ENCODE measurements at places on chromosomes 13 and 19.

DNA sequence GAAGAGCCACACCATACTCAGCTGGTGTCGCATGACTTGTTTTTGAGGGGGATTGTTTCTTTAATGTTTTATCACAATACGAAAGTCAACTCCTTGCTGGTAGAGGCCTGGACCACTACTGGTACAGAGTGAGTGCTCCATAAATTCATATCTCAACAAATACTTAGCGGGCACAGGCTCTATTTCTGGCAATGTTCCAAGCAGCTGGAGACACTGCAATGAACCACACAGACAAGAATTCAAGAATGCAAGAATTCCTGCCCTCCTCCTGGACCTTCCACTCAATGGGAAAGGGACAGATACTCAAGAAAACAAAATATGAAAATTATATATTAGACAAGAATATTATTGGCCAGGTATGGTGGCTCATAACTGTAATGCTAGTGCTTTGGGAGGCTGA is 5.1 kb upstream of the FXYD5 start:
- no peak for DNase-seq

- DNase-seq: no peak
Observed at GRCh38 chr19:17721821-17722220, 2.5 kb downstream of the MAP1S start.

DNA sequence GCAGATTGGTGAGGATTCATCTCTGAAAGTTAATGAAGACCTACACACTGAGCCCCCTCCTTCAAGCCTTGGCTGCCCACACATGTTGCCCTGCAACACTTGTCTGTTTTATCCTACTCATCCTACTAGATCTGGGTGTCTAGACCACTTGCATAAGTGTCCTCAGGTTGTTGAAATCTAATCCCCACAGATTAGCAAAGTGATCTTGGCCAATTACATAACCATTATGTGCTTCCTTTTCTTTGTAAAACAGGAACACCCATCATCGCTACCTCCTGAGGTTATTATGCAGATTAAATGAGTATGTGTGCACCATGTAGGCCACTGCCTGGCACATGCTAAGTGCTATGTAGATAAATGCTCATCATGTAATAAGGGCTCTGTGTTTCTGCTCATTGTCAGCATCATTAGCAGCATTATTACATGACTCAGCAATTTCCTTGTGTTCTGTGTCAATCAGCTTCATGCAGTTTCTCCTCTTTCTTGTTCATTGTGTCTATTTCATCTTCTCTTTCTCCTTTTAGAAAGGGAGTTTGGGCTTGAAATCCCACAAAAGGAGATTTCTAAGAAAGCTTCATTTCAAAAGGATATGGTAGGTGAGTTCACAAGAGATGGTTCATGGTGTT is 15.1 kb downstream of the ZNF175 start:
- DNase-seq: no peak

DNA sequence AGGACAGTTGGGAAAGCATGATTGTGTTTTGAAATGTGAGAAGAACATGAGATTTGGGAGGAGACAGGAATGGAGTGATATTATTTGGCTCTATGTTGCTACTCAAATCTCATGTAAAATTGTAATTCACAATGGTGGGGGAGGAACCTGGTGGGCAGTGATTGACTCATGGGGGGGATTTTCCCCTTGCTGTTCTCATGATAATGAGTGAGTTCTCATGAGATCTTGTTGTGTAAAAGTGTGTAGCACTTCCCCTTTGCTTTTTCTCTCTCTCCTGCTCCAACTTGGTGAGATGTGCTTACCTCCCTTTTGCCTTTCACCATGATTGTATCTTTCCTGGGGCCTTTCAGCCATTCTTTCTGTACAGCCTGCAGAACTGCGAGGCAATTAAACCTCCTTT is 1261.0 kb upstream of the ATXN8OS start:
- no peak for DNase-seq

DNA sequence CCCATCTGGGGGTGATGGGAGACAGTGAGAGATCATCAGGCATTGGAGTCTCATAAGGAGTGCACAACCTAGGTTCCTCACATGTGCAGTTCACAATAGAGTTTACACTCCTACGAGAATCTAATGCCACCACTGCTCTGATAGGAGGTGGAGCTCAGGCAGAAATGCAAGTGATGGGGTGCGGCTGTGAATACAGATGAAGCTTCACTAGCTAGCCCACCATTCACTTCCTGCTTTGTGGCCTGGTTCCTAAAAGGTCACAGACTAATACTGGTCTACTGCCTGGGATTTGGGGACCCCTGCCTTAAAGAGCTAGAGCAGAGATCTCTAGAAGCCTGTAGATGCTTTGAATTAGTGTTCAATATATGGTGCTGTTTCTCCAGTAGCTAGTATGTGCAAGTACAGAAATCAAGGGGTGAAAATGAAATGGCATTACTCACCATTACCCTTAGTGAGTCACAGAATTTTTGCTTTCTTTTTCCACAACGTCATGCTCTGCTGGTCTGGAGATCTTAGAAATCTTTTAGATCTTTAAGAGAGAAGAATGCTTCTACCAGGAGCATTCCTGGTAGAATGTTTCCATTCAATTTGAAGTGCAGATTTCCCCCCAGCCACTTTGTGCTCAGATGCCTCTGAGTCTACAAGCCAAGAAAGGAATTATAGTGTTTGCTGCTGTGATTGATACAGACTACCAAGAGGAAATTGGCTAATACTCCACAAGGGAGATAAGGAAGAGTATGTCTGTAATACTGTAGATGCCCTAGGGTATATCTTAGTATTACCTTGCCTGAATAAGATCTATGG is 2301.2 kb downstream of the PCDH9 start:
- DNase-seq: no peak

- no peak for DNase-seq
Observed at GRCh38 chr19:5148794-5149190, 179.9 kb downstream of the KDM4B start.

- no peak for DNase-seq
Observed at GRCh38 chr13:64869539-64869938, 2360.6 kb downstream of the PCDH9 start.

- peak; percentile 40 for DNase-seq
Observed at GRCh38 chr19:7595466-7596133, at the start of gene CAMSAP3. CAMSAP3 (plus strand) TSS chr19:7595863; CDS start chr19:7596003, 140 bp downstream.

DNA sequence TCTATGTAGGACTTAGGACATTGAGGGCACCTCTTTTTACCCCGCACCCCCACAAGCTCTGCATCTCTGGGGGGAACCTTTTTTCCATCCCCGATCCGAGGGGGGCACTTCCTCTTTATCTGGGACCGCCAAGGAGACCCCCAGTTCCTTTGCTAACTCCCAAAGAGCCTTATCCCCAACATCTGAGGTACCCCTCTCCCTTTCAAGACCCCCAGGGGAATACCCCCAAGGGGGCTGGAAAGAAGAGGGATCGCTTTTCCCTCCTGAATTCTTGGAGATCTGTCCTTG is 1.1 kb downstream of the TNFSF9 start:
- DNase-seq: no peak

- DNase-seq: no peak
Observed at GRCh38 chr13:112320303-112320702, 55.9 kb upstream of the SPACA7 start.

DNA sequence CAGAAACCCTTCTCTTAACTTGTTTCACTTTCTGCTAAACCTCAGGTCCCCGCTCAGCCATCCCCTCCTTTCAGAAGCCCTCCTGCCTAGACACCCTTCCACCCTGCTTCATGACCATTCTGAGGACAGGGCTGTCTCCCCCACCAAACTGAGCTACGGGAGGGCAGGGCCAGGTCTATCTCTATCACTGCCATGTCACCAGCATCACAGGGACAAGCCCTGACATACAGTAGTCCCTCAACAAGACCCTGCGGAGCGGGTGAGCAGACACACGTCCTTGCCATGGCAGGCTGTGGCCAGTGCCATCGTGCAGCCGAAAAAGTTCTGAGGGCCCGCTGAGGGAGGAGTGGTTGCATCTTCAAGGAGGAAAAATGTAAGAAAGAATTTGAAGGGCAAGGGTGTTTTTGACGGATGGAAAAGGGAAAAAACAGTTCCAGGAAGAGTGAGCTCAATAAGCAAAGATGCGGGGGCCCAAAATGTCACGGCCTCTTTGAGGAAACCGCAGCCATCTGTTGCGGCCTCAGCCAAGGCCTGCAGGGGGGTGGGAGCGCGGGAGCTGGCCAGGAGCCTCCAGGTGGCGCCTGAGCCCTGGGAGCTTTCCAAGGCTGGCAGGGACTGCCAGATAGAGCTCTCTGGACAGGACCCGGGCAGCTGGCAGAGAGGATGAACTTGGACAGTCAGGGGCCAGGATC is 8.1 kb downstream of the PTGIR start:
- DNase-seq: no peak
